ENCODE measurements at places on chromosomes 6 and 20.
A peak's percentile ranks its signal among the peaks of the same experiment; 100 is the strongest.

DNA sequence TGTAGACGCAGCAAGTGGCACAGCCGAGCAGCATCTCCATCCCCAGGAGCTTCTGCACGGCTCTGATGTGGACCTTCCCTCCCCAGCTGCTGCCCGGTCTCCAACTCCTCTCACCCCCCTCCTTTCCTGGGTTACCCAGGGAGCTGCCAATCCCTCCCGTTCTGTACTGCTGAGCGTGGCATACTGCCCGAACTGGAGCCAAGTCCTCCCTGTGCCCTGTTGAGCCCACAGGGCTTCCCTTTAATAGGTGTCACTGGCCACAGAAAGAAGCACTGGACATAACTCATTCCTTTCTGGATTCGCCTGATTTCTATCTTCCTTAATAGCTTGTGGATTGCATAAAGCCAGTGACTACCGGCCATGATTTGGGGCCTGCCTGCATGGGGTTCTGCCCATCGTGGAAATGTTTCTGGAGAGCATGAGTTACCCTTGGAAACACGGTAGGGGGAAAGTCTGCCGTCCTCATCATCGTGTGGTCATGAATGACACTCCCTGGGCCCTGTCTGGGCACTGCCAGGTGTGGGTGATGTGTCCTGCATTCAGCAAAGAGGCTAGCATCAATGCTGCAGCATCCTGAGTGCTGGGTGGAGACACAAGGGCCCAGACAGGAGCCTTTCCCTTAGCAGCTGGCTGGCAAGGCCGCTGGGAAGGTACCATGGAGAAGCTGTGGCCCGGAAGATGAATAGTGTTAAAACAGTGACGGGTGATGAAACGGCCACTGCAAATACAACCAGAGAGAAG is 189.7 kb downstream of the SYNDIG1 start:
- DNase-seq = no peak

DNA sequence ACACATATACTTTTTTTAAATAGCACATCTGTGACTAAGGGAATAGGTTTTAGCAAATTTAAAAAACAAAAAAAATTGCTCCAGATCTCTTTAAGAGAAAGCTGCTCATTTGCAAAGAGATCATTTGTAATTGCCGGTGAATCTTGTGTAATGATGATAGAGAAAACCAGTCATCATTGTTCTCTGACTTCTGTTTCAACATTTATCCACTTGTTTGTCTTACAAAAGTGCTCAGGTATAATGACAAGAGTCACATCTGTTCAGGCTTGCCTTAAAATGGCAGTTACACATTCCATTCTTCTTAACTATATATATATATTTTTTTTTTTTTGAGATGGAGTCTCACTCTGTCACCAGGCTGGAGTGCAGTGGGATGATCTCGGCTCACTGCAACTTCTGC is 165.2 kb downstream of the AIG1 start:
- no peak for DNase-seq

DNA sequence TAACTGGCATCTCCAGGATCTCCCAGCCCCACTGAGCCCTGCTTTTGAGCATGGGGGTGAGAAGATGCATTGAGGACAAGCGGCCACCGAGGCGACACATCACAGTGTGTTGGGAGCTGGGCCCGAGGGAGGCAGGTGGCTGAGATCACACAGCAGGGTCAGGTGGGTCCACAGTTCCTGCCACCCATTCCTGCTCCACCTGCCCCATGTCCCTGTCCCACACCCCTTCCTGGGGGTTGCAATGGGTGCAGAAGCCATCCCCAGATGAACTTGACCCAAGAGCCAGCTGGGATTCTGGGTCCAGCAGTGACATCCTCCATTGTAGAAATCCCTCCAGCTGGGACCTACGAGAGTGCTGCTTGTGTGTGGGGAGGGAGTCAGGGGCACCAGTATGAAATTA is 1.0 kb downstream of the TGM2 start:
- peak; percentile 15 for DNase-seq

GRCh38 chr6:169808608-169808967 is 57.2 kb downstream of the ERMARD start:
- no peak for DNase-seq

GRCh38 chr6:126035764-126036163 is 49.4 kb downstream of the TRMT11 start:
- no peak for DNase-seq

DNA sequence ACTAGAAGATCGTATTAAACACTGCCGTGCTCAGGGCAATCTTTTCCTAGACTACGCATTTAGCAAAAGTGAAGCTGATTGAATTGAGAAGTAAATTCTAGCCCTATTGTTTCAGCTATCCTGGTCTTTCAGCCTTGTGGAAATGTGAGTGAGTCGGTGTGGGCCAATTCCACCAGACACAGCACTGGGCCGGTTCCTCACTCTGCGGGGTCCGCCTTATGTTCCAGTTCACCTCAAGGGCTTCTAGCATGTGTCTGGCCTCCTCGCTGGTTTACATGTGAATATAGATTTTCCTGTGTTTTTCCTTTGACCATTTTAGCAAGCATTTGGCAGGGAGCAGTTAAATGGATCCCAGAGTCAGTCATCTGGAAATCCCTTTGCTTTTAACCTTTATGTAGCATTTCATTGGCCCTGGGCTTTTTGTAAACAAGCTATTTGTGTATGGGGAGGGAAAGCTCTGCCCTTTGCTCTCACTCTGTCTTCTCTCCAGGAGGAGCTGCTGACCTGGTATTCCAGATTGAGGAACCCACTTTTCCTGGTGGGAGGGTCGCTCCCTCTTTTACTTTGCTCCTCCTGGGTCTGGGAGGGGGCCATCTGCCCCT is 12.4 kb upstream of the GTSF1L start:
- DNase-seq = no peak

DNA sequence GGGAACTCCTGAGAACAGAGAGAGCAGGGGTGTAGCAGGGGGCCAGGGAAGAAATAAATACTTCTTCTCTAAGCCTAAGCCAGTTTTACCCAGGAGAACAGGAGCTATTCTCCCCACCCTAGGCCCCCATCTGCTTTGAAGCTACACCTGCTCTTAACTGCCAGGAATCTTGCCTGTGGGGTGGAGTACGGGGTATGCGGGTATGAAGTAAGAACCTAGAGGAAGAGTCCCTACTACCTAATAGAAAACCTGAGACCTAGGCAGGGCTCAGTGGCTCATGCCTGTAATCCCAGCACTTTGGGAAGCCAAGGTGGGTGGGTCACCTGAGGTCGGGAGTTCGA is 1.5 kb downstream of the SLC29A1 start:
- DNase-seq = no peak

GRCh38 chr6:113182370-113183141 is 674.6 kb upstream of the MARCKS start:
- no peak for DNase-seq

DNA sequence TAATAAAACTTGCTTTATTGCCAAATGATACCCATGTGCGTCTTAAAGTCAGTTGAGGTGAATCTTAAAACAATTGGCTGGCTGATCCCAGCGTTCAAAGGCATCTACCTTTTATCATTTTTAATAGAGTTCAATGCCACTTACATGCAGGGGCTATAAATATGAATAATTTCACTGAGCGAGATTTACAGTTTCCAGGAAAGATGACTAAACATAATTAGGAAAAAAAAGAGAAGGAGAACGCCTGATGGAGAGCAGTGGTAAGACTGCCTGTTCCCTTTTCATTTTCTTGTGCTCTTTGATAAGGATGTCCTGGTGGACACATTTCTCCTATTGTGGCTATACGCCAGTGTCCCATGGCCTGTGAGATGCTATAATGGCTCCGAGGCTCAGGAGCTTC is 139.9 kb upstream of the SLC22A23 start:
- no peak for DNase-seq

GRCh38 chr6:135233686-135234491 is 52.8 kb downstream of the MYB start:
- DNase-seq = no peak
